ENCODE measurements at places on chromosomes 4 and X.
A peak's percentile ranks its signal among the peaks of the same experiment; 100 is the strongest.

GRCh38 chr4:184270808-184271413 lies 53.2 kb upstream of the ENPP6 start:
- no peak for DNase-seq

DNA sequence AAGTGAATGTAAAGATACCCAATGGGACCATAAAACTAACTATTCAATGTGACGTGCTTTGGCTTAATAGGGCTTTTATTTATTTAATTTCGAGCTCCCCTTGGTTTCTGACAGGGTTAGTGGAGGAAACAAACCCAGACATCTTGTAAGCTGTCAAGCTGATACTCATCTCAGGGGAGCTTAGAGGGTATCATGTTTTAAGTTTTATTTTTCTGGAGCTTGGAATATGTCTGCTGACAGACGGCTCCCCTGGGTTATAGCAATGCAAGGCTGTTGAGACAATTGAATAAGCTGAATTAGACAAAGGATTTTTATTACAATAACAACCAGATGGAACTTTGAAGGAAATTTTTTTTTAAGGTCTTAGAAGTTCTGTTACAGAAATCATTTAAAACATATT lies 456.5 kb downstream of the IL1RAPL1 start:
- no peak for DNase-seq

DNA sequence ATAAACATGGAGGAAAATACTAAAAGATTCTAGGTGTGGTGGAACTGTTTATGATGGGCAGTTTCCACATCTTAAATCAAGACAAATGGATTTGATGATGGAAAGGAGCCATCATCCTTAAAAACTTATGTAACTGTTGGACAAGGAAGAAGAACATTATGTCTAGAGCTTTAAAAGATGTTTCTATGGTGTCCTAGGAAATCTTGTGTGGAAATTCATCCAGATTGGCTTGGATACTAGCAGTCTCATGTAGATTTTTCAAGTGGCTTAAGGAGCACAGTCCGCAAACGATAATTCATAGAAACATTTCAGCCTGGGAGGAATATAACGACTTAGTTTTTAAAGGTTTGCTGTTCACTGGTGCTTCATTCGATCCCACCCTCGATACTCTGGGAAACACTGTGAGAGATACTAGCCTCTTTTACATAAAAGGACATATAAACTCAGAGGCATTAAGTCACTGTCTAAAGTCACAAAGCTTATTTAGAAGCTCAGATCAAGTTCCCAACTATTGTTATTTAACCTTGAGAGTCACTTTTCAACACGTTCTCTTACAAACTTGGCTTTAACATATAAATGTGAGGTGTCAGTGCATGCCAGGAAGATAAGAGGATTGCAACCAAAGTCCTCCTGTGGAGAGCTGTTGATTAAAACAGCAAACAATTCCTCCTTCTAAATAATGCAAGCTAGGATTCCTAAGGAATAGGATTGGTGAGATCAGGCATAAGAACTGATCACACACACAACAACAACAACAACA lies 135.7 kb upstream of the SCML1 start:
- no peak for DNase-seq

- DNase-seq, result no peak
Observed at GRCh38 chr4:39770969-39771724, 73.2 kb downstream of the UBE2K start.

DNA sequence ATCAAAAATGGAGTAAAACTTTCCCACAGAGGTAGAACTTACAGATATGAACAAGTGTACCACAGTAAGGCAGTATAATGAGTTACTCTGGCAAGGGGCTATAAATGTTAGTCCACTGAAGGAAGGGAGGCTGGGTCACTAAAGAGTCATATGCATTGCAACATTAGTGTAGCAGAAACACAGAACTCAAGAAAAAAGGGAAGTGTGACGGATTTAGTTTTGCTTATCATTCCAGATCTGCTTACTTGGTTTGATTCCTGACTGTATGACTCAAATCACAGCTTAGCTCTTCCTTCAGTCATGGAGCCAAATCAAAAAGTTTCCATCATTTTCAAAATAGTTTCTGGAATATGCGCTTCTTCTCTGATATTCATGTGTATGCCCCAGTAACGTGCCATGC lies 148.7 kb downstream of the FSTL5 start:
- DNase-seq, result peak; percentile 66

GRCh38 chr4:100981447-100982204 lies 365.7 kb downstream of the PPP3CA start:
- DNase-seq, result peak; percentile 43

Measured in umbilical cord (tissue), 2 donors.